NCI-H2171 (cell line): ENCODE measurements at places on chromosomes 2 and 18.

DNA sequence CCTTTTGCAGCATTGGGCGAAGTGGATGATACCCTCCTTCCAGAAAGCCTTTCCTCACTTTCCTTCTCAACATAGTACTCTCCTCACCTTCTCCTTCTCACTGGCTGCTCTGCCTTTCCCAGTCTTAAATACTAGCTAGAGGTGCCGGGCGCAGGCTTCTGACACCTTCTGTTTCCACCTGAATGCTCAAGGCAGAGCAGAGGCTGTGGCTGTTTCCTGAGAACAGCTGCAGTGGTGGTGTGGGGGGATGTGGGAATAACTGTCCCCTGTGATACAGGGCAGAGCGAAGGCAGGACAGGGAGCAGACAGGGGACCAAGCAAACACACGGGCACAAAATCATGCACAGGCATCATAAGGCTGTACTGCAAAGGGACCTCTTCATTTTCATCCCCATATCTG lies 303.1 kb downstream of the SS18 start:
- DNase-seq: no peak

DNA sequence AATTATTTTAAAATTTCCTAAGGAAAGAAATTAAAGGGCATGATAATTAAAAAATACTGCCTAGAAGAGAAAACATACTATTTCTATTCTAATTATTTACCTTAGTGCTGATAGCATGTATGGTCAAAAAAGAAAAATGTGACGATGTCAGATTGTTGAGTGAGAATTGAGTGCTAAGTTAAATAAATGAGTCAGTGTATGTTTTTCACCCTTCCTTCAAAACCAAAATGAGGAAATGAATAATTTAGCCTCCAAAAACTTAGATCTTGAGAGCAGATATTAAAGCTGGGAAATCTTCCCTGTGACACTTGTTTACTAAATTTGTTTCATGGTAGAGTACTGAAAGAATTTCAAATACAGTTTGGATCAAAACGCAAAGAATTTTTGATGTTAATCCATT lies 58.6 kb upstream of the NYAP2 start:
- DNase-seq: no peak

- DNase-seq: no peak
Observed at GRCh38 chr2:150296770-150297546, 190.5 kb downstream of the RND3 start.

DNA sequence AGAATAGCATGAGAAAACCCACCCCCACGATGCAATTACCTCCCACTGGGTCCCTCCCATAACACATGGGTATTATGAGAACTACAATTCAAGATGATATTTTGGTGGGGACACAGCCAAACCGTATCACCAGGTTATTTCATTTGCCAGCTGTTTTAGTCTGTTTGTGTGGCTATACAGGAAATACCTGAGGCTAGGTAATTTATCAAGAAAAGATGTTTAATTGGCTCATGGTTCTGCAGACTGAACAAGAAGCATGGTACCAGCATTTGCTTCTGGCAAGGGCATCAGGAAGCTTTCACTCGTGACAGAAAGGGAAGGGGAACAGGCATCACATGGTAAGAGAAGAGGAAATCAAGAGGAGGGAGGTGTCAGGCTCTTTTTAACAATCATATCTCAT lies 329.2 kb downstream of the GULP1 start:
- DNase-seq: no peak
